Heart right ventricle (tissue), 16 donors: ENCODE measurements at places on chromosomes 16 and 17. TPM values are rescaled to one million over a fixed set of nuclear protein-coding genes. Genes with fewer than 3 reads are reported as not detected.

- DNase-seq: no peak
- H3K4me3 ChIP-seq: no peak overlapping the region
- no peaks in the 10 kb centered on the region for H3K36me3 ChIP-seq
- H3K4me1 ChIP-seq: peaks cover 75% of the 10 kb centered on the region
- no peak overlapping the region for H3K27ac ChIP-seq
These were observed 52.6 kb downstream of the ZFHX3 start for GRCh38 chr16:72995151-72995881.

DNA sequence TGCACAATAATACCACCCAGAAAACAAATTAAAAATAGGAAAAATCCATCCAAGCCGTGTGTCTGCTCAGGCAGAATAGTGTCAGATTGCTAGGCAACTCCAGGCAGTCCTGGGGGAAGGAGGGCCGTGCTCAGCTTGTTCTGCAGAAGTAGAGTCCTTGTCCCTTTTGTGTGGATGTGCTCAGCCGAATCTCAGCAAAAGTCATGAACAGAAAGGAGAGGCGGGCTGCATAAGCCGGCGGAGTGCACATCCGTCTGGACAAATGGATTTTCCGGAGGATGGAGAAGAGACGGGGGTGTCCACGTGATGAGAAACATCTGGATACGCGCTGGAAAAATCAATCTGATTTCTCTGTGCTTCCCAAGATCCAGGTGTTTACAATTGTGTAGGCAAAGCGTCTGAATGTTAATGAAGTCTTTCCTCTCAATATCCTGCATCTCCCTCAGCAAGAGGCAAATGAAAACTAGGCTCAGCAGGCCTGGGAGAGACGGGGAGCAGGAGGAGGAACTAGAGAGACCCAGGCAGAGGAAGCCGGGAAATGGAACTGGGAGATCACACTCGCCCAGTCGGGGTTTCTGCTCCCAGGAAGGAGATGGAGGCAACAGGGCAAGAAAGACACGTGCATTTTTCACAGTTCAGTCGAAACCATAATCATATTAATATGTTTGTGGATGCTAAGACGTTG is 7.7 kb upstream of the RBFOX3 start:
- no peak overlapping the region for H3K4me3 ChIP-seq
- H3K27ac ChIP-seq: no peak overlapping the region
- no peaks in the 10 kb centered on the region for H3K4me1 ChIP-seq

GRCh38 chr17:9472541-9472940 is 103.1 kb downstream of the STX8 start:
- H3K4me3 ChIP-seq: no peak overlapping the region
- H3K27me3 ChIP-seq: no peaks in the 10 kb centered on the region
- H3K27ac ChIP-seq: no peak overlapping the region
- peaks cover 2% of the 10 kb centered on the region for H3K4me1 ChIP-seq
- DNase-seq: peak; percentile 36

Gene TPPP3
- total RNA-seq: 6.4 TPM

Gene MT4
- not detected for total RNA-seq

DNA sequence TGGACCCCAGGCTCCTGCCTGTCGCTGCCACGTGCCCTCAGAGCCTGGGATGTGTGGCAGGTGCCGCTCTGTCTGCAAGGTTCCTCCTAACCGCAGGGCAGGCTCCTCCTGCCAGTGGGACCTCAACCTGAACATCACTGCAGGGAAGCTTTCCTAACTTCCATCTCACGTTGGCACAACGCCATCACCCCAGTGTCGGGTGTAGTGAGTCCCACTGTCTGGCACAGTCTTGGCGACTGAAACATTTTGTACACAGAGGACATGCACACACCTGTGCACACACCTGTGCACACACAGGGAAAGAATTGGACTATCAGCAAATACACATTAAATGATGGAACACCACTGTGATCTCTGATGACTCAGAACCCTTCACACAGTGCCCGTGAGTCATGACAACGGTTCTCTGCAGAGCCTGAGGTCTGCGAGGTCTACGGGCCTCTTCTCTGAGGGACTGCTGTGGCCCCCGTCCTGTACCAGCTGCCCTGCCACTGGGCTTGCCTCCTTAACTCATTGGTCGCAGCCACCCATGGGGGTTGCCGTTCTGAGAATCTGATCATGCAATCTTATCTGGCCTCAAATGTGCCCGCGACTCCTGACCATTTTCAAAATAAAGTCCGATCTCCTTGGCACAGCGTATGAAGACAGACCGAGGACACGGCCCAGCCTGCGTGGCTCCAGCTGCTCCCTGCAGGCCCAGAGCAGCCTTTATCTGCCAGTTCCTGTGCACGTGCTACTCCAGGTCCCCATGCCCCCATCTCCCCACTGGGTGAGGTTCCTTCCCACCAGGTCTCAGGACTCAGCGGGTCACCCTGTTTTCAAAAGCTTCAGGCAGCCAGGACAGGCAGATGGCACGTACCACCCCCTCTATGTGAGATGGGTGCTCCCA is 7.6 kb downstream of the CCDC57 start:
- no peaks in the 10 kb centered on the region for H3K36me3 ChIP-seq
- DNase-seq: no peak
- peaks cover 13% of the 10 kb centered on the region for H3K4me1 ChIP-seq
- H3K4me3 ChIP-seq: no peak overlapping the region
- peak overlapping the region; percentile 1 for H3K27ac ChIP-seq
